ENCODE measurements at places on chromosomes 7 and 10. TPM values are rescaled to one million over a fixed set of nuclear protein-coding genes. Genes with fewer than 3 reads are reported as not detected.

SAP25 gene
- 52.0 TPM for total RNA-seq

DNA sequence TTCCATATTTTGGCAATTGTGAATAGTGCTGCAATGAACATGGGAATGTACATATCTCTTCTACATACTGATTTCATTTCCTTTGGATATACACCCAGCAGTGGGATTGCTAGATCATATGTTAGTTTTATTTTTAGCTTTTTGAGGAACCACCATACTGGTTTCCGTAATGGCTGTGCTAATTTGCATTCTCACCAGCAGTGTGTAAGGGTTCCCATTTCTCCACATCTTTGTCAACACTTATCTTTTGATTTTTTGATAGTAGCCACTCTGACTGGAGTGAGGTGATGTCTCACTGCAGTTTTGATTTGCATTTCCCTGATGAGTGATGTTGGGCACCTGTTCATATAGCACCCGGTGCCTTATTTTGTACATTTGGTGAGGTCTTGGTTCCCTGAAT, 519.6 kb downstream of the REEP3 start:
- H3K36me3 ChIP-seq: no peaks in the 10 kb centered on the region
- peaks cover 11% of the 10 kb centered on the region for H3K4me1 ChIP-seq
- H3K4me3 ChIP-seq: no peak overlapping the region
- no peaks in the 10 kb centered on the region for H3K27me3 ChIP-seq

SPDYE11 gene
- total RNA-seq: not detected

DNA sequence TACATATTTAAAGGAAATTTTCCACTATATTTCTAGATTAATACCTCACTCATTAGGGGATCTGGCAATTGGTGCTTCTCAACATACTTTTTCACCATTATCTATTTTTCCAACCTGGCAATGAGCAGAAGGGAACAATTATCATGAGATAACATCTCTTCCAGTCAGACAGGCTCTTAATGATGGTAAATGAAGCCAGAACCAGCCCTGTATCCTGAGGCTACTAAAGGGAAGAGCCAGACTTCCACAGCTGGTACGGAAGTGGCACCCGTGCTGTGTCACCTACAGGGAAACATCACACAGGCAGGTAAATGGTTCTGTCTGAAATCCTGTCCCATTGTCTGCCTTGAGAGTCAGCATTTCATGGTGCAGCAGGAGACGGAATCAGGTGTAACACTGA, 75.9 kb downstream of the ELMO1 start:
- no peaks in the 10 kb centered on the region for H3K4me1 ChIP-seq
- H3K36me3 ChIP-seq: no peaks in the 10 kb centered on the region
- H3K4me3 ChIP-seq: no peak overlapping the region
- no peaks in the 10 kb centered on the region for H3K27me3 ChIP-seq
- no peak overlapping the region for H3K27ac ChIP-seq
- no peak for DNase-seq

LLCFC1 gene
- not detected for total RNA-seq

TIMM23B gene
- total RNA-seq: 39.5 TPM

UNCX gene
- not detected for total RNA-seq

PRKAG2 gene
- 42.3 TPM for total RNA-seq
